ENCODE measurements at places on chromosomes 4 and X. TPM values are rescaled to one million over a fixed set of nuclear protein-coding genes. Genes with fewer than 3 reads are reported as not detected.

Gene STBD1
- total RNA-seq: 2.8 TPM

Gene CLDN34
- total RNA-seq: not detected

- DNase-seq: no peak
These were observed 45.3 kb downstream of the FAT4 start for GRCh38 chr4:125359960-125360634.

DNA sequence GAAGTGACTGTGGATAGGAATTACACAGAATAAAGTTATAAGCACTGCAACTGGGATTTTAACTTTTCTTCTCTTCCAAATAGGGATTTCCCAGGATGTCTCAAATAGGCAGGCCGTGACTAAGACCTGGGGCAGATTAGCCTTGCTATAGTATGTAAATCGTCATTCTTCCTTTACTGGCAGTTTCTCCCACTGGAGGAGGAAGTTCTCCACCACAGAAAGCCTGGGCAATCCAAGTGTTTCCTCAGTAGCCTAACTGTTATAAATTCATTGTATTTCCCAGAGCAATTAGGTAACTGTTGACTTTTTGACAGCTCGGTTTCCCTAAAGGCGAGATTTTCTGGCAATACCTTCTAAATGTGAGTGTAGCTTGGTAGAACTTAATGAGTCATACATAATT lies at the start of gene TNIP3:
TSS of gene TNIP3 (minus strand) at position 31 of the 400 bp plus-strand sequence. CDS start 196 bp downstream, outside the sequence.
- peak; percentile 57 for DNase-seq

DNA sequence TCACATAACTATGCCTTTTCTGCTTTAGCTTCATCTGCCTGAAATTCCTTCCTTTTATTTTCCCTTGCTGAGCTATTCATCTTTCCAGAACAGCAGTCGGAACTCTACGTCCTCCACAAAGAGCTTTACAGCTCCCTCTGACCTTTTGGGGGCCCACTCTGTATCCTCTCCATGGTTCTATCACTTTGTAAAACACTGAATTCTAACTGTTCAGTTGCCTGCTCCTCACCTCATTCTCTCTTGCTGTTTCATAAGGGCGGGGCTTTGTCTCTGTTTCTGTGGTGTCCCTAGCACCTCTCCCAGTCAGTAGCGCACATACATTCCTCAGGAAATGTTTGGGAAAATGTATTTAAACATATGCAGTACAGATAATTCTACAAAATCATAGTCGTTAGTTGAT lies 737.0 kb downstream of the RAB28 start:
- no peak for DNase-seq

Gene HERC5
- 14.5 TPM for total RNA-seq

DNA sequence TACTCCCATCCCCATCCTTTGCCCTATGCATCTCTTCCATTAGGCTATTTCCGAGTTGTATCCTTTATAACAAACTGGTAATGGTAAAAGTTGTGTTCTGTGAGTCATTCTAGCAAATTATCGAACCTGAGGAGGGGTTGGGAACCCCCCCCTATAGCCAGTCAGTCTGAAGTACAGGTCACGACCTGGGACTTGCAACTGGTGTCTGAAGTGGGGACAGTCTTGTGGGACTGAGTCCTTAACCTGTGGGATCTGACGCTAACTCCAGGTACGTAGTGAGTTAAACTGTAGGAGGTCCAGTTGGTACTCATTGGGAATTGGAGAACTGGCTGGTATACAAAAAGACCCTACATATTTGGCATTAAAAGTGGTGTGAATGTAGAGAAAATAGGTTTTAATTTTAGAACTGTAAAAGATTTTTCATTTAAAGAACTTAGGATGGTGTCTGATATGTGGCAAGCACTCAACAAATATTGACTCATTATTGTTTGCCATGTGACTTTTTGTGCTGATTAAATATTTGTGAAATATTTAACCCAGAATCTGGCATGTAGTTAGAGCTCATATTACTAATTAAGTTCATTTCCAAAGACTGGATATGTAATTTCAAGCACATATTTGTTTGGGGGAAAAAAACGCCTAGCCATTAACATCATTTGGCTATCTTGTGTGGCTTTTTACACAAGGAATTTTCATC lies 50.7 kb downstream of the CHST7 start:
- no peak for DNase-seq

- DNase-seq: no peak
These were observed 6.3 kb upstream of the SORCS2 start for GRCh38 chr4:7186031-7186430.

GRCh38 chr4:176498617-176499256 lies 179.0 kb downstream of the SPCS3 start:
- DNase-seq: no peak

- no peak for DNase-seq
These were observed 223.0 kb downstream of the MID1 start for GRCh38 chrX:10397349-10397748.

Gene ANXA3
- 189 TPM for total RNA-seq

DNA sequence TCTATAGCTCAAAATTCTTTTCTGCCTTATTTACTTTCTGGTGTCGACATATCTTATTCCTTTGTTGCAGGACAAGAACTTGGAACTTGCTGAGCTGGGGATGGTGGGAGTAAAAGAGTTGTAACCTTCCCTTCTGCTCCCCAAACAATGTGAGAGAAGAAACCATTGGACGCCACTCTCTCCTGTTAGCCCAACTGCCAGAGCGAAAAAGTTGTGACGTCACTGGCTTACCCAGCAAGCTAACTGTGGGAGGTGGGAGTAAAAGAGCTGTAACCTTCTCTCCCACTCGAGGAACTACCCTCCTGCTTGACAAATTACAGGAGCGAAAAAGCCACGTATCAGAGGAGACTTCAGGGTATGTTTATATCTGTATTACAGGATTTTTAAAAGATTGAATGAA lies 90.0 kb upstream of the PCDH10 start:
- no peak for DNase-seq

Gene PCDH18
- 2.5 TPM for total RNA-seq

DNA sequence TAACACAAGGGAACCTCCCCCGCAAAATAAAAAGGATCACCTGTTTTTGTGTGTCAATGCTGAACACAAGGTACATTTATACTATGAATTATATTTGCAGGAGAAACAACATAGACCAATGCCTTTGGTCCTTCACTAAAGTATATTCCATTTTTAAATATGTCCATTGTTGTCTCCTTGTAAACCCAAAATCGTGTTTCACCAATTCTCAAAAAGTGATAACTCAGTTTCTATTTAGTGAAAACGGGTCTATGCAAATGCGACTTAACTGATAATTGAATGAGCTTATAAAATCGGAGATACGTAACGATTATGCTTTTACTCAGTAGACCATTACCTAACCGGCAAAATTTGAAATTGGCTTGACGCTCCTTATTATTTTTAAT lies 2.1 kb downstream of the BRWD3 start:
- no peak for DNase-seq

DNA sequence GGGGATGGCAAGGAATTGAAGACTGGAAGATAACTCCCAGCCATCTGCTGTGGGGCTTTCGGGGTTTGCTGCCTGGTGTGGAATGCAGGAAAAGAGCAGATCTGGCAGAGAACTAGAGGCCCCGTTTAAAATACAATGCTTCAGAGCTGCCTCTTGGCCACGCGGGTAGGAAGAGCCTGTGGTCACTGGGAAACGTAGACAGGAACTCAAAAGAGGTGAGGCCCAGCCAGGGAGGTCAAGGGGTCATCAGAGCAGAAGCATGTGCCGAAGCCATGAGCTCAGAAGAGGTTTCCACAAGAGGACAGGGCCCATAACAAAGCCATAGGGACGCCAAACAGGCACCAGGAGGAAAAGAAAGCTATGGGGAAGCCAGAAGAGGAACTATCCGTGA lies 14.5 kb upstream of the STS start:
- no peak for DNase-seq

DNA sequence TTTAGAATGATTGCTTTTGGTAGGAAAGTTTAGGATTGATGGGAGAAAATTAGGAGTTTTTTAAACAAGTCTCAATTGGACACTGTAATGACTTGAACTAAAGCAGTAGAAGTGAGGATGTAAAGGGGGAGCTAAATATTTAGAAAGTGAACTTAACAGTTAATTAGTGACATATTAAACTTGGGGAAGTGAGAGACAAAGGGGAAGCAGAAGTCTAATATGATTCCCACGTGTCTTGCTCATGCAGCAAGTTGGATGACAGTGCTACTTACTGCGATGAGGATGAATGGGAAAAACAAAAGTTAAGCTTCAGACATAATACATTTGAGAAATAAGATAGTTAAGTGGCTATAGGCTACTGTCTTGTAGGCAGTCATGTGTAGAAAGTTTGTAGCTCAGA lies 110.4 kb downstream of the RPA4 start:
- no peak for DNase-seq

- DNase-seq: no peak
These were observed 42.4 kb upstream of the PABPC4L start for GRCh38 chr4:134243742-134244713.

DNA sequence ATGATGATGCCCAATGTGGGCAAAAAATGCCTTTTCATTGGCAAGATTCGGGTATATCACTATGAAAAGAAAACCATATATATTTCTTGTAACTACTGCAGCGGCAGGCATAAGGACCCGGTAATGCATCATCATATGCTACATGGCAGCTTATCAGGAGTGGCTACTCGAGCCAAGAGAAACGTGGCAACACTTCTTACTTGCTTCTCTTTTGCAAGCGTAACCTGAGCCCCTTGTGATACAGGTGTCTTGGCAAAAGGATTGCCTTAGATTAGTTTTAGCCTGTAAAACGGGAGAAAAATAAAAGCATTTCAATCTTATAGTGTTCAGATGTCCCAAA lies 280.3 kb downstream of the SPRY1 start:
- DNase-seq: no peak

GRCh38 chrX:115911967-115912366 lies 258.6 kb upstream of the AGTR2 start:
- no peak for DNase-seq

- DNase-seq: no peak
These were observed 52.9 kb upstream of the FRAS1 start for GRCh38 chr4:78004270-78004669.

GRCh38 chrX:53163436-53163835 lies 61.6 kb downstream of the KDM5C start:
- no peak for DNase-seq

GRCh38 chr4:5980436-5981155 lies 37.6 kb downstream of the C4orf50 start:
- DNase-seq: no peak

Gene NAP1L2
- total RNA-seq: 0.60 TPM

Gene HOPX
- not detected for total RNA-seq

DNA sequence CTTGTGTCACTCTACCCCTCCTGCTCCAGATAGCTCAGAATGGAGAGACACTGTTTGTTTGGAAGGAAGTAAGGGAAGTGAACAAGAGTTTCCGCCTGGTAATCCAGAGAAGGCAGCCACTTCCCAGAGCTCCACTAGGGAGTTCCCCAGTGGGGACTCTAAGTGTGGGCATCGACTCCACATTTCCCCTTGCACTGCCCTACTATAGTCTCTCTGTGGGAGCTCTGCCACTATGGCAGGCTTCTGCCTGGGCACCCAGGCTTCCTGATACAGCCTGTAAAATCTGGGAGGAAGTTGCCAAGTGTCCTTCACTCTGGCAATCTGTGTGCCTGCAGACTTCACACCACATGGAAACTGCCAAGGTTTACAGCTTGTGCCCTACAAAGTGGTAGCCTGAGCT lies 245.8 kb upstream of the DMD start:
- no peak for DNase-seq

GRCh38 chr4:7448036-7448435 lies 13.3 kb upstream of the PSAPL1 start:
- no peak for DNase-seq

Gene EDA2R
- total RNA-seq: 9.7 TPM

GRCh38 chr4:115279330-115279729 lies 165.9 kb upstream of the NDST4 start:
- no peak for DNase-seq

Gene HSFX4
- not detected for total RNA-seq

DNA sequence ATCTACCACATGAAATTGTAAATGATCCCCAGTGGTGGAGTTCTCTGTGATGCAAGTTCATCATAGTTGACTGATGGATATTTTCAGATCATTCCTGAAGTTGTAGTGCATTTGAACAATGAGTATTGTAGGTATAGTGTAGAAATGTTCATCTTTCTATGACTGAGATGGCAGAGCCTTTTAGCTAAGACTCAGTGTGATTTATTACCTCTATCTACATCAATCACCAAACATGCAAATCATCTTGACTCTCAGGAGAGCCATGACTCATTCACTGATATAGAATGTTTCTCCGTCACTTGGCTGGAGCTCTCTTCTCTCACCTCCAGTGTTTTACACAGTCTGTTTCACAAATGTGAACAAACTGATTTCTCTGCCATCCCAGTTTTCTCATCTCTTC lies 392.6 kb downstream of the IL1RAPL1 start:
- DNase-seq: peak; percentile 18

DNA sequence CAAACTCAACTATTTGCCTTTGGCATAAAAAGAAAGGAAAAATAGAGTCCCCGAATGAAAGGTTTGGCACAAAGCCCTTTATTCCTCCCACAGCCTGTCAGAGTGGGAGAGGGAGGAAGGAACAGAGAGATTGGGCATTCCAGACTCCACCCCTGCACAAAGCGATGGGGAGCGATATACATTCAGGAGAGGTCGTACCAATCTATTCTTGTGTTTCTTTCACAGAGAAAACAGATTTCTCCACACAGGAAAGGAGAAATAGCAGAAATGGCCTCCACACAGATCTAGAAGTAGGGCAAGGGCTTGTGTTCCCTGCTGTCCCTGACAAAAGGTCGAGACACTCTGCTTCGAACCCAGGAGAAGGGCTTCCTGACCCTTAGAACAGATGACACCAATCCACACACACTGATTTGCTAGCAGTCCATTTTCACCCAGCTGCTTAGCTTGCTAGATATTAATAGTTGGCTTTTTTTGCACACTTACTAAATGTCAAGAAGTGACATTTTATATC lies 197.4 kb downstream of the MAML3 start:
- no peak for DNase-seq

Gene BTK
- not detected for total RNA-seq

Gene MAP7D2
- 0.03 TPM for total RNA-seq

Gene CT45A1
- total RNA-seq: not detected

DNA sequence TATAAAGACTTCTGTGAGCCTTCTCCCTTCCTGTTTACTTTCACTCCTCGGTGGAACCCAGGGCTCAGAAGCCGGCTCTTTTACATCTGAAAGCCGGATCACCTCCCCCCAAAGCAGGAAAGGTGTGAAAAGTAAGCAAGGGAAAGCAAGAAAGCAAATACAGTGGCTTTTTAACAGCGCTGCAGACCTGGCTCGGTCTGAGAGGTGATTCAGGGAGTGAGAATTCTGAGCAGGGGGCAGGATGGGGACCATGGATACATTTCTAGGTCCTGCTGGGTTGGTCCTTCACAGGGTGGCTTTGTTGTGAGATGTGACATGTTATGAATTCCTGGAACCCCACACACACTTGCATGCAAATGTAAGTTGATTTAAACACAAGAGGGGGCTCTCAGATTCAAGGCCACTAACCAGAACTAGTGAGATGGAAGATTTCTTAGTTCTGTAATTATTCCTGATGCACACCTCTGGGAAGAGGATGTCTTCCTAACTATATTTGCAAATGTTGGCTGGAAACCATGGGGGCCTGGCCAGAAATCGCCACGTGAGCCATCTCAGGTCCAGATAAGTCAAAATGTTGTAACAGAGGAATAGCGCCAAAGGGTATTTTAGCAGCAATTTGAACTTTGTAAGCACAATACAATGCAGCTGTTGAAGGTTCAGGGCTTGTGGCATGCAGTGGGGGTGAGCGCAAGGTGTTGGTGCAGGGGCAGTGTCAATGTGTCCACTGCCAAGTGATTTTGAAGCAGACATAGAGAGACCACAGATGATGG lies 670.1 kb upstream of the LCORL start:
- no peak for DNase-seq

All from A172 (cell line).